ENCODE measurements at places on chromosomes 5 and 9. TPM values are rescaled to one million over a fixed set of nuclear protein-coding genes. Genes with fewer than 3 reads are reported as not detected.

DNA sequence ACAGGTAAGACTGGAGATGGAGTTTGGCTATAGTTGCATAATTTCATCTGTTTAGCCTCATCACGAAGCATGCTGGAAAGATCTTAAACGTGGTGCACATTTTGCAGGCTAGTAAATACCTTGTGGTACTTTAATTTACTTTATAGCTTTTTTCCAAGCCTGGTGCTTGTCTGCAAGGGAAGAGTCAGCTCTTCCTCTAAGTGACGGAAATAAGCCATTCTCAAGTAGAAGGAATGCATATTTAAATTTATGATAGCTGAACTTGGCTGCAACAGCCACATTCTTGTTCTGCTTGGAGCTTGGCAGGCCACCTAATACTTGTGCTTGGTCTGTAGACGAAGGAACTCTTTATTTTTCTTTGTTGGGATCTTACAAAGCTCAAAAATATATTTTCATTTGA lies 188.0 kb upstream of the PIK3R1 start:
- no peak for DNase-seq

GRCh38 chr5:57527870-57528269 lies 45.3 kb upstream of the ACTBL2 start:
- no peak for DNase-seq

DNA sequence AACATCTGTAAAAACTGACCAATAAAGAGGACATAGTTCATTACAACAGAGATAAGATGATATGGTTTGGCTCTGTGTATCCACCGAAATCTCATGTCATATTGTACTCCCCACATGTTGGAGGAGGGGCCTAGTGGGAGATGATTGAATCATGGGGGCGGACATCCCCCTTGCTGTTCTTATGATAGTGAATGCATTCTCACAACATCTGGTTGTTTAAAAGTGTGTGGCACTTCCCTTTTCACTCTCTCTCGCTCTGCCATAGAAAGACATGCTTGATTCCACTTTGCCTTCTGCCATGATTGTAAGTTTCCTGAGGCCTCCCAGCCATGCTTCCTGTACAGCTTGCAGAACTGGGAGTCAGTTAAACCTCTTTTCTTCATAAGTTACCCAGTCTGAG lies 292.8 kb downstream of the SLF1 start:
- no peak for DNase-seq

DNA sequence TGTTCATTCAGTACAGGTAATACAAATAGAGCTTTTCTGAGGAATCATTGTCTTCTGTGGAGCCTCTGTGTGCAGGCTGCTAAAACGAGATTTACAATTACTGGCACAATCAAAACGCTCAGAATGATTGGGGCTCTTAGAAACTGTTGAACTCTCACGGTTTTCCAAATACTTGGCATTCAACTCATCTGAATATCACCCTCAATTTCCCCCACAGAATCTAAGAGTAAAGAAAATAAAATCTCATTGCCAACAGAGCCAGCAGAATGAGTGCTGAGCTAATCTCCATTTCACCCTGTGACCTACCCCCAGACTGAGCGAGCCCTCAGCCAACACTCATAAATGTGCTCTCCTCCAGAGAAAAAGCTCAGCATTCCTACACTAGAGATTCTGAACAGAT lies 35.3 kb upstream of the TMED7 start:
- DNase-seq = no peak

DNA sequence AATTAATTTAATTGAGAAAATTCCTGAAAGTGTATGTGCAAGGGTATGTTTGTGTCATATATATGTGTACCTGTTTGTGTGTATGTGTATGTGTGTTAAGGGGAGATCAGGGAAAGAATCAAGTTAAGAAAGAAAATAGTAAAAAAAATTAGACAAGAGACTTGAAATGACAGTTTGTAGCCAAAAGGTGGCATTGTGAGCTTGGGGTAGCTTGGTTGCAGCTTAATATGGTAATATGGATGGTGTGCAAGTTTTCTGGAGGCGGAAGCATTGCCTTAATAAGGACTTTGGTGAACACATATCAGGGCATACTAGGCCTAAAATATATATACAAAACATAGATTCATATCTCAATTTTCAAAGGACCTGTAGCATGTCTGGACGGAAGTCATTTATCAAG lies 129.9 kb downstream of the INSYN2B start:
- DNase-seq = no peak

TUSC1 gene
- total RNA-seq = 39.4 TPM

DNA sequence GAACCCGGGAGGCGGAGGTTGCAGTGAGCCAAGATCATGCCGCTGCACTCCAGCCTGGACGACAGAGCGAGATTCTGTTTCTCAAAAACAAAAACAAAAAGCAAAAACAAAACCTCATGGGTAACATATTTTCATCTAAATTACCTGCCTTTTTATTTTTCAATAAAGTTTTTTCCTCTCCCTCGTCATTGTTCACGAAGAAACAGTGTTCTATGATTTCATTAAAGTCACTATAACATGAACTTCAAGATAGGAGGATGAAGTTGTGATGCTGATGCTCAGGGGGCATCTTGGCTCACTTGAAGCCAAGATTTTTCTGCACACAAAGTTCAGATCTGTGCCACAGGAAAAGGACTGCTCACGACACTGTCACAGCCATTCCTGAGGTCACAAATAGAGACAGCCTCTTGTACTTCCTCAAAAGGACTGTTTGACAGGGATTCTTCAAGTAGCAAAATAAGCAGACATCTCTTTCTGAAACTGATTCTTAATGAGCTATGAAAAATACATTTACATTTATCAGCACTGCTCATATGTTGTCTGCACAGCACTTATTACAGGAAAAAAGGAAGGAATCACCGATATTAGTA lies 16.1 kb downstream of the NIPSNAP3B start:
- no peak for DNase-seq

ENTPD8 gene
- not detected for total RNA-seq

DNA sequence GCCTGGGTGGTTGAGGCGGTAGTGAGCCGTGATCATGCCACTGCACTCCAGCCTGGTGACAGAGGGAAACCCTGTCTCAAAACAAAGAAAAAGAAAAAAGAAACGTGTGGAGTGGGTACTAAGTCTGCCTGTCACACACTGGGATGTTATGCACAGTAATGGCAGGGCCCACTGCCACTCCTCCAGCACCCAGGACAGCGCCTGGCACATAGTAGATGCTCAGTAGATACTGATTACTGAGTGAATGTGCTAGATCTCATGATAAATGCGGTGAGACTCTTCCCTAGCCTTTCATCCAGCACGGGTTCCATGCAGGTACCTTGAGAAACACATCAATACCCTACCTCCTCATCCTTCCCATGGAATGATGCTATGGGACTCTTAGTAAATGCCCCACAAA lies 87.4 kb upstream of the HSPA9 start:
- no peak for DNase-seq

- DNase-seq = no peak
Measured at GRCh38 chr5:60401526-60401925, 298.4 kb downstream of the DEPDC1B start.

DNA sequence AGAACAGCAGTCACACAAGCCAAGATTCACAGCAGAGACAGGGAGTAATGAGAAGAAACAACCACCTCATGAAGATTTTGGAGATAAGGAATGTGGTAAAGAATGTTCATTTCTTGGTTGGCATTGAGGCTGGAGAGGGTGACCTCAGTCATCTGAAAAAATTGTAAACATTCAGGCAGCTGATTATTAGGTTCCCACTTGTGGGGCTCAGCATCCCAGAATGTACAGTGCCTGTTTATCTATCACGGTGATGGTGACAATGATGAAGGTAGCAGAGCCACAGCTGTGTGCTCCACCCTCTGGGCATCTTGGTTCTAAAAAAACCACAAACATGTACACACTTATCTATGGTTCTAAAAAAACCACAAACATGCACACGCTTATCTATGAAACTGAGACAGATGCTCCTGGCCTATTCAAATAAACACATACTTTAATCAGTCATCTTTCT lies 143.9 kb upstream of the MOCS2 start:
- no peak for DNase-seq

DNA sequence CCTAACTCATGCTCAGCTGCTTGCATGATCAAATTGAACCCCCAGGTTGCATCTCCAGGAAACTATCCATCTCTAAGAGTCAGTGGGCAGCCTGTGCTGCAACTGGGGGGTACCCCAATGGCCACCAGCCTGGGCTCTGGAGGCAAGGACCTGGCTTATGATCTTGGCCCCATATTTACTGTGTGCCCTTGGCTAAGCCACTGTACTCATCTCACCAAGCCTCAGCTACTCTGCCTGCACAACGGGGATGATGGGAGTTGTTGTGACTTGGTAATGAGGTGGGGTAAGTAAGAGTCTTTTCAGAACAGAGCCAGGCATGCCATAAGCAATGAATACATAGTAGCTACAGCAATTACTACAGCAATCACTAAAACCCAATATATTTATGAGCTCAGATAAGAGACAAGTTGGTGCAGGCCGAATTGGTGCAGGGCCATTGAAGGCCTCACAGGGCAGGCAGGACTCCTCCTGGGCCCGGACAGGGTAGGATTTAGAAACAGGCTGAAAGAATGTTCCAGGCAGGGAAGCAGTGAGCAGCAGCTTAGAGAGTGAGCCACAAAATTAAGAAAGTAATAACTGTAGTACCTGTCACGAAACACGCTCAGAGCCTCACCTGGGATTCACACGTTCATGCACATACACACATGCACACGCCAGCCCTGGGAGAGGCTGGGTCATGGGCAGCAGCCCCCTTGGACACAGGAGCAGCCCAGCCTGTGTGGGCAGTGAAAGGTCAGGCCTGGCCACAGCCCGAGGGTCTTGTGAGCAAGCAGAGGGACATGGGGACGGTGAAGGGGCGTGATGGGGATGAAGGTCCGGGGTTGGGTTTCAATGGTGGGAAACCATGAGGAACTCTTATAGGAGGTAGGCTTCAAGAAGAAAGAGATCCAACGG lies 74.1 kb downstream of the PAX5 start:
- DNase-seq = no peak

NDUFS4 gene
- total RNA-seq = 85.9 TPM

NOL8 gene
- total RNA-seq = 26.4 TPM

- DNase-seq = no peak
Measured at GRCh38 chr9:109653470-109653869, 126.5 kb upstream of the PALM2AKAP2 start.

LHX6 gene
- 5.0 TPM for total RNA-seq

GRCh38 chr9:36937346-36937745 lies 96.7 kb downstream of the PAX5 start:
- no peak for DNase-seq

ZBTB6 gene
- 5.7 TPM for total RNA-seq

DNA sequence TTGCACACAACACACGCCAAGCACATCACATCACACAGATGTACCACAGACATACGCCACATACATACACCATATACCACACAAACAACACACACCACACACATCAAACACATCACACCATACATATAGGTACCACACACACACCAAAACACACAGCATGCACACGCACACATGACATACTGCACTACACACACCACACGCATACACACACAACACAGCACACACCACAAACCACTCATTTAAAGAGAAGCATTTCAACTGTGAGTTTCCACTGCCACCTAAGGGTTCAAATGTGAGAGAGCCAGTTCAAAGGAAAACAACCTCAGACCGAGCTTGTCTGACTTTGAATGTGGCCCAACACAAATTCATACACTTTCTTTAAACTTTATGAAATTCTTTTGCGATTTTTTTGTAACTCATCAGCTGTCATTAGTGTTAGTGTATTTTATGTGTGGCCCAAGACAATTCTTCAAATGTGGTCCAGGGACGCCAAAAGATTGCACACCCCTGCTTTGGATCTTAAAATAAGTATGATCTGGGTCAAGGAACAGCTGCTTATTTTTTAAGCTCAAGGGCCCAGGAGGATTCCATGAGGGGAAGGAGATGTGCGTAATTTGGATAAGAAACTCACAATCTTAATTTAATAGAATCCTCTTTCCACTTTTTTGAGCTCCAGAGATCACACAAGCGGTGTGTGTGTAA lies 494.6 kb downstream of the GADD45G start:
- no peak for DNase-seq

DNA sequence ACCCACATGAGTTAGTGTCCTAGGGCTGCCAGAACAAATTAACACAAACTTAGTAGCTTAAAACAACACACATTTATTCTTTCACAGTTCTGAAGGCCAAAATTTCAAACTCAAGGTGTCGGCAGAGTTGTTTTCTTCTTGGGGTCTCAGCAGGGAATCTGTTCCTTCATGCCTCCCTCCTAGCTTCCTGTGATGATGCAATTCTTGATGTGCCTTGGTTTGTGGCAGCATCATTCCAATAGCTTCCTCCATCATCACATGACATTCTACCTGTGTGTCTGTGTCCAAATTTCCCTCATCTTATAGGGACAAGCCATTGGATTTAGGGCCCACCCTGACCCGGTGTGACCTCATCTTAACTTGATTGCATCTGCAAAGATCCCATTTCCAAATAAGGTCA lies 12.2 kb upstream of the SLC25A48 start:
- DNase-seq = no peak

KCNV2 gene
- total RNA-seq = not detected

DNA sequence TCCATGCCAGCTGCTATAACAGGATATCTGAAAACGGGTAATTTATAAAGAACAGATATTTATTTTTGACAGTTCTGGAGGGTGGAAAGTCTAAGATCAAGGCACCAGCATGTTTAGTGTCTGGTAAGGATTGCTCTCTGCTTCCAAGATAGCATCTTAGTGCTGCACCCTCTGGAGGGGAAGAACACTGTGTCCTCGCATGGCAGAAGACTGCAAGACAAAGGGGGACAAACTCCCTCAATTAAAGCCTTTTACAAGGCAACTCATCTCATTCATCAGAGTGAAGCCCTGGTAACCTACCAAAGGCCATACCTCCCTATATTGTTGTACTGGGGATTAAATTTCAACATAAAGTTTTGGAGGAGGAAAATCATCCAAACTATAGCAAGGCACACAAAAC lies 298.9 kb upstream of the EDIL3 start:
- DNase-seq = no peak

- no peak for DNase-seq
Measured at GRCh38 chr9:114805670-114806525, at the start of gene TNFSF15. Gene TNFSF15, minus strand, starts transcription at chr9:114806039. Its CDS starts 27 bp downstream, at chr9:114806012.

- peak; percentile 83 for DNase-seq
Measured at GRCh38 chr9:99819123-99819855, 2.4 kb upstream of the NR4A3 start.

GPR151 gene
- not detected for total RNA-seq

- no peak for DNase-seq
Measured at GRCh38 chr5:140862441-140863295, 6.1 kb upstream of the PCDHA11 start.

GRCh38 chr5:131180407-131180806 lies 9.7 kb downstream of the LYRM7 start:
- DNase-seq = no peak

ECSCR gene
- 16.4 TPM for total RNA-seq

GRCh38 chr9:27387722-27388121 lies 90.8 kb upstream of the EQTN start:
- no peak for DNase-seq

- no peak for DNase-seq
Measured at GRCh38 chr9:6845128-6845826, 87.5 kb downstream of the KDM4C start.

IFNA2 gene
- total RNA-seq = not detected

All from tibial nerve (tissue), 4 donors.